ENCODE measurements at places on chromosomes 3 and 15. TPM values are rescaled to one million over a fixed set of nuclear protein-coding genes. Genes with fewer than 3 reads are reported as not detected.

- no peak for DNase-seq
These were observed 41.1 kb downstream of the NGRN start for GRCh38 chr15:90306560-90306959.

The FEZF2 gene
- polyA plus RNA-seq: not detected

- DNase-seq: no peak
These were observed 34.6 kb upstream of the ARPIN start for GRCh38 chr15:89947385-89947784.

DNA sequence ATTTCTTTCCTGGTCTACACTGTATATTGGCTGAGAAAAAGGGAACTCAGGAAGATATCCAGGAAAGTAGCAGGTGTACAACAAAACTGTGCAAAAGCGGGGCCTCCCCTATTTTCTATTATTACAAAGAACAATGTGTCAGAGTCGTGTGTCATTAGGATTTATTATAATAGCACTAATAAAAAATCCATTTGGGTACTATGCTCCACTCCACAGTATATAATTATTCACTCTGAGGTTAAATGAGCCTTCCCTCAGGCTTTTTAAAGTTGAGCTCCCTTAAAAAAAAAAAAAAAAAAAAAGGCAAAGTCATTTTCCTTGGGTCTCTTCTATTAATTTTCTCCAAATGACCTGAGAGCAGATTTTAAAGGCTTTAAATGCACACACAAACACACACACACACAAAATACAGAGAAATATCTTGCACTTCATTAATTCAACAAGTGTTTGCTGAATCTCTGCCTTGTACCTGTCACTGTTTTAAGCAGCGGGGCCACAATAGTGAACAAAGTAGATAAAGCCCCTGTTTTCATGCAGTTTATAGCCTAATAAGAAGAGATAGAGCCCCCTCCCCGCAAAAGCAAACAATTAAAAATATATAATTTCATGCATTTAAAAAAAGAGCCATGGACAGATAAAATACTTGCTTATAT lies 1.3 kb upstream of the DPP8 start:
- DNase-seq: no peak

All from testis (tissue), 5 donors.